ENCODE measurements at places on chromosomes 7 and 10.

GRCh38 chr7:33471636-33472242 is 342.4 kb downstream of the BBS9 start:
- no peak for DNase-seq

DNA sequence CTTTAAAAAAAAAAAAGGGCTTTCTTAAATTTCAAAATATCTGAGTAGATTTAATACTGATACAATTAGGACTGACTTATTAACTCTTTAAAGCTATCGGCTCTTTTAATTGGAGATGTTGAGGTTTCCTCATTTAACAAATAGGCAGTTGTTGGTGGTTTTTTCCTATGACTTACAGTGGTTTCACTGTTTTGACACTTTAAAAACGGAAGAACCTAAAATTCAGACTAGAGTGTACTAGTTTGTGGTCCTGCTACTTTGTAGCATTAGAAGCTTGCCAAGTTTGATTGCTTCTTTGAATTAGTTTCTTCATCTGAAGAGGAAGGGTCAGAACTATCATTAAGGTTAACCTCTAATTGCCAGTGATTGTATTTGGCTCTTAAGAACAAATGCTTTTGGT is 27.7 kb downstream of the CUL1 start:
- DNase-seq: no peak

DNA sequence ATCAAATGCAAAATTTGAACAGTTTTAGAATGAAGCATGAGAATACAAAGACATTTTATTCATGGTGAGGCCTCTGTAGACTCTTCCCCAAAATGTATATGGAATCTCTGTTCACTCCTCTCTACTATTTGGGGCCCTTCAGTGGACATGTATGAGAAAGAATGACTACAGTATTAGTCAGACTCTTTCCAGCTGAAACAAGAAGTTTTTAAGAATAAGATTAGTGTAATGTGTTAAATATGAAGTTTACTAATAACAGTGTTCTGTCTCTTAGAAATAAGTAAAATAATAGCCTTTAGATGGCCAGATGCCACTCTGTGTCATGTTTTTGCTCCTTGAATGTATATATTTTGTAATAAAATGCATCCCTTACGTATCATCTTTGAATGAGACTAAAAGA is 585.6 kb downstream of the SUGCT start:
- peak; percentile 40 for DNase-seq

- DNase-seq: no peak
These were observed 7.5 kb downstream of the GRB10 start for GRCh38 chr7:50775231-50775630.

DNA sequence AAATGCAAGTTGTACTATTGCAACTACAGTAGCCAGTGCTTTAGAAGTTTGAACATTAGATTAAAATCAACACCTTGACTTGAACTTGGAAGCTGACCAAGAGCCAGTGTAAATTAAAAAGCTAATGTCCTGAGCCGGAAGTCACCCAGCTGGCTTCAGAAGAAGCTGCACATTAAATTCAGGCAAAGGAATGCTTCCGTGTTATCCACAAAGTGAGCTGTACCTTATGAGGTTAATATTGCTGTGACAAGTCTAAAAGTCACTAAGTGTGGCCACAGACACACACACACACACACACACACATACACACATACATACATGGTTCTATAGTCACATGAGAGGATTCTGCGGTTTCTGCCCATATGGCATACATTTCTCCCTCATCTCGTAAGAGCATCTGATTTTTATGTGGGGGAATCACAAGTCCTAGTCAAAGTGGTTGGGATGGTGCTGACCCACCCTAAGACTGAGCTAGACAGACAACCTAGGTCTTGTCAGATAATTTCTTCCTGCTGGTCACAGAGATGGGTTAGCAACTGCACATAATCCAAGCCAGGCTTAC is 612.9 kb downstream of the SORCS1 start:
- no peak for DNase-seq

DNA sequence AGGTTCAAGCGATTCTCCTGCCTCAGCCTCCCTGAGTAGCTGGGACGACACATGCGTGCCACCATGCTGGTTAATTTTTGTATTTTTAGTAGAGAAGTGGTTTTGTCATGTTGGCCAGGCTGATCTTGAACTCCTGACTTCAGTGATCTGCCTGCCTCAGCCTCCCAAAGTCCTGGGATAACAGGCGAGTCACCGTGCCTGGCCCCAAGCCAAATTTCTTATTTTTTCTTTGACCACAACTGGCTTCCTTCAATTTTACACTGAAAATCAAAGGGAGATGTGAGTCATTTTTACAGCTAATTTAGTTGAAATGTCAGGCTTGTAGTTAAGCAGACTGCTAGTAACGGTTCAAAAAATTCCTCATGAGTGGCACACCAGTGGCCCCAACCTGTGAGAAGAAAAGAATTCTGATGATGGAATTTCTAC is 7.8 kb downstream of the RNF216 start:
- peak; percentile 97 for DNase-seq

GRCh38 chr10:113300617-113301016 is 252.2 kb upstream of the HABP2 start:
- no peak for DNase-seq

GRCh38 chr7:124155432-124156022 is 122.7 kb upstream of the TMEM229A start:
- DNase-seq: peak; percentile 27

- DNase-seq: no peak
These were observed 9.4 kb downstream of the NUB1 start for GRCh38 chr7:151351027-151351426.

DNA sequence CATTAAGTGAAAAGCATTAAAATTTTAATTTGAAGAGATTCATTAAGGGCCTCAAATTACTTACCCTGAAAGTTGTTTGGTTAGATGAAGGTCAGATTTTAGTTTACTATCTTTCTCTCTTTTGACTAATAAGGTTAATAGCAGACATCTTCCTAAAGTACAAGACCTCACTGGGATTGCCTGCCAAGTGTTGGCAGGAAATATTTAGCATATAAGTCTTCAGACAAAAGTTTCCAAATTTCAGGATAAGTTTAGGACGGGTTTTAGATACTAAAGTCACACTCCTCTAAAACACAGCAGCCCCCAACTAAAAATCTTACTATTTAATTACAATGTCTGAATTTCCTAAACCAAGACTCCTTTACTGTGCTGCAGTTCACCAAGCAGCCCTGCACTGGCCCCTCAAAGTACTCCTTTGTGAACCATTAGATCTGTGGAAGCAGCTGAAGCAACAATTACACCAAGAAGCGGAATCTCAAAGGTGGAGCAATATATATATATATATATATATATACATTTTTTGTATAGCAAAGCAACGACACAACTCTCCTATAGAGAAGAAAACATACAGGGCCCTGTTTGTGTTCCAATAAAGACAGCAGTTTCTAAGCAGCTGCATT is 91.2 kb upstream of the KCNIP2 start:
- no peak for DNase-seq

DNA sequence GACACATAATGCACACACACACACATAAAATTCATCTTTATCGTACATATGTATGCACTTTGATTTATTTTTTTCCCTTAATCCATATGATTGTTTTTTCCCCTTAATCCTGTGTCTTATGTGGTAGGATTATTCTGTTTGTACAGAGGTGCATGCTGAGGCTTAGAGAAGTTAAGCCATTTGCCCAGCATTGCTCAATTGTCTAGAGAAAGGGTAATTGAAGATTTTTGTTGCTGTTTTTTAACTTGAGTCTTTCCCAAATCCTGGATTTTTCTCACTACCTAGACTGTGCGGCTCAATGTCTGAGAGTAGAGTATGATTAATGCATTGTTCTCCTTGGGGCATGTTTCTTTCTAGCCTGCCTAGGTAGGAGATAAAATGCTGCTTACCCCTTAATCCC is 35.0 kb downstream of the WBP1L start:
- no peak for DNase-seq

DNA sequence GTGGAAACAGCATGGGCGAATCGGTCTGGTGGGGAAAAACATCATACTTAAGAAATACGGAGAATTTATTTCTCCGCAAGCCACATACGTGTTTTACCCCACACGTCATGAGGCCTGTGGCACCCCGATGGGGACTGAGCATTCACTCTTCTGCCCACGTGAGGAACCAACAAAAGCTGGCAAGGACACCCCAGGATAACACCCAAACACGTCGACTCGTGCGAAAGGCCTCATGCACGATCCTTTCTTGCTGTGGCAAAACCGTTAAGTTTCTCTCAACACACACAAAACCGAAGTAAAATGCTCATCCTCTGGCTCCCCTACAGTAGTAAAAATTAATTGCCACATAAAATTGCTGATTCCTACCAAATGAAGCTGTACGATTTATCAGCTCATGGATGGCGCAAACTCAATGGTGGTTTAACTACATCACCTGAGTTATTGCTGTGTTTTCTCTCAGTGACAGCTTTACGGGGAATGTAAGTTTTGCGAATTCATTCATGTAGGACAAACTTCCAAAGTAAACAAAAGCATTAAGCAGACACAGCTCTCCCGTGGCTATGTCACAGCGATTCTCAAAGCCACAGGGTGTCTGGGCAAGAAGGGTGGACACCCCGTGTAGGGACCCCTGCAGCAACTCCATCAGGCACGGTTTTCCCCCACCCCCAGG is 97.0 kb downstream of the CTBP2 start:
- DNase-seq: no peak

- DNase-seq: no peak
These were observed 95.1 kb upstream of the GPR26 start for GRCh38 chr10:123570898-123571515.

DNA sequence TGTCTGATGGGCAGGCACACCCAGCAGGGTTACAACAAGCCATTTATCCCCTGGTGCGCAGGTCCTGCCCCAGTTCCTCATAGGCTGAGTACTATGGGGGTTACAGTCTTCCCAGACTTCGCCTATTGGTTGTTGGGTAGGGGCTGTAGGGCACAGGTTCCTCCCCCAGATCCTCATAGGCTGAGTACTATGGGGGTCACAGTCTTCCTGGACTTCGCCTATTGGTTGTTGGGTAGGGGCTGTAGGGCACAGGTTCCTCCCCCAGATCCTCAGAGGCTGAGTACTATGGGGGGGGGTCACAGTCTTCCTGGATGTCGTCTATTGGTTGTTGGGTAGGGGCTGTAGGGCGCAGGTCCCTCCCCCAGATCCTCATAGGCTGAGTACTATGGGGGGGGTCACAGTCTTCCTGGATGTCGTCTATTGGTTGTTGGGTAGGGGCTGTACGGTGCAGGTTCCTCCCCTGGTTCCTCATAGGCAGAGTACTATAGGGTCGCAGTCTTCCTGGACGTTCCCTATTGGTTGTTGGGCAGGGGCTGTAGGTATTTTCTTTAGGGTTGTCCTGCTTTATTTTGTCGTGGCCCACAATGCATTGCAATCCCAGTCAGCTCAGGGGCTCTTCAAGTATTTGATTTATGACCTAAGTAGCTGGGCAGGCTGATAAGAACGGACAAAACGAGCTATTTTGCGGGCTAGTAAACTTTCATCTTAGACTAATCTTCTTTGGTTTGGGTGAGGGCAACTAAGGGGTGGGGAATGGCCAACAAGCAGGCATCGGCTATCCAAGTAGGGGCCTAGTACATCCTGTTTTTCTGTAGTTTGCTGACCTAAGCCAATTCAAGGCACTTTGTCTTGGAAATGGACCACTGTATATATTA is 3.4 kb downstream of the LRRC27 start:
- no peak for DNase-seq

GRCh38 chr10:98610836-98611235 is 164.1 kb upstream of the HPS1 start:
- no peak for DNase-seq

DNA sequence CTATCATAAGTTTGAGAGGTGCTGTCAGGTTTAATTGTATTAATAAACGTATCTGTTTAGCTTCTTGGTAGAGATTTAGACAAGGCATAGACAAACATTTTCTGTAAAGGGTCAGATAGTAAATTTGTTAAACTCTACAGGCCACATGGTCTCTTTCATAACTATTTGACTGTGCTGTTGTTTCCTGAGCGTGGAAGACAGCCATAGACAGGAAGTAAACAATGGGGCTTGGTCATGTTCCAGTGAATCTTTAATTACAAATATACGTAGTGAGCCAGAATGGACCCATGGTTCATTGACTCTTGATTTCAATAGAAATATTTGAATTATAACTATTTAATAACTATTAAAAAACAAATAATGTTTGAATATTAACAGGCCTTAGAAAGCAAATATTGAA is 451.1 kb downstream of the SH2D4B start:
- DNase-seq: no peak

GRCh38 chr7:48074204-48074654 is 14.8 kb upstream of the UPP1 start:
- DNase-seq: peak; percentile 71

DNA sequence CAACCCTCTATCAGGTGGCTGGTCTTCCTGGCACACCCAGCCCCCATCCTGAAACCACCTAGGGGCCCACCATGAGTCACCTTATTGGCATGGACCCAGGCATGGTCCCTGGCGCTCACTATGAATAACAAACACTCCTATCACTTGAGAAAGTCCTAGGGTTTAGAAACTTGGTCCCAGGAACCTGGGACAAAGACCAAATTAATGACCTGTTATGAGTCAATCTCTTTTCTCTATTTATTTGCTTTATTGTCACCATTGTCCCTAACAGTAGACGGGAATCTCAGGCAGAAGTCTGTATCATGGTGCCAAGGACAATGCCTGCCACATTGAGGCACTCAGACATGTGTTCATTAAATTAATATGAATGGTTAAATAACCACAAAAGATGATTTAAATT is 599.6 kb upstream of the C7orf33 start:
- no peak for DNase-seq

GRCh38 chr7:33753881-33754525 is 151.3 kb upstream of the BMPER start:
- no peak for DNase-seq

- DNase-seq: no peak
These were observed 446.0 kb downstream of the SUGCT start for GRCh38 chr7:40580776-40581175.

GRCh38 chr10:28533186-28533564 is 257 bp downstream of the WAC start:
- no peak for DNase-seq

- DNase-seq: no peak
These were observed 109.0 kb upstream of the VIPR2 start for GRCh38 chr7:159253657-159254056.

DNA sequence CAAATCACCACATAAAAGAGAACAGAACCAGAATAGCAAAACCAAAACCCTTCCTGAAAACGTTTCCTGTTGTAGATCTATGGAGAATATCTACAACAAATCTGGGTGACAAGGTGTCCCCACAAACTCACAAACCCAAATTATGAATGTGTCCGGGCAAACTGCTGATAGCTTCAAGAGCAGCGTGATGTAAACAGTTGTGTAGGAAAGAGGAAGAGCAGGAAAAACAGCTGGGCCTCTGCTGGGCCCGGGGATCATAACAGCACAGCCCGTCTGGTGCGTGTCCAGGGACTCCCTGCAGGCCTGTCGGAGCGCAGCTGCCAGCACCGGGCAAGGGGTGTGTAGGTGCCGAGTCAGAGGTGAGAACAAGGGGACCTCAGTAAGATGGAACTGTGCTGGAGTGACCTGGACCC is 53.7 kb downstream of the KCNH2 start:
- no peak for DNase-seq

DNA sequence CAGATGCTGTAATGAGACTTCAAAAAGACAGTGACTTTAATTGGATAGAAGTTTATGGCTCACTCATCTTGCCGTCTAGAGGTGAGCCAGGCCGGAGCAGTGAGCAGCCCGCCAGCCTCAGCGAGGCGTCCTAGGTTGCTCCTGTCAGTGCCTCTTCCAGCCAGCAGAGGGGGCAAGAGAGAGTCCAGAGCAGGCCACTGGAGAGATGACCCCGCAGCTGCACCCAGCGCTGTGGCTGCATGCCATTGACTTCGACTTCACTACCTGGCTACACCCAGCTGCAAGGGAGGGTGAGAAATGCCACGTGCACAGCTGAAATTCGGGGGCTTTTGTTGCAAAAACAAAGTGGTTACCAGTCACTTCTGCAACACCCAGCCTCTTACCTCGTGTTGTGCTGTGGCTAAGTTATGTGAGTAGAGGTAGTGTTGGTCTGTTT is 26.5 kb downstream of the NUB1 start:
- DNase-seq: peak; percentile 73
